Left lung (tissue), 14 donors: ENCODE measurements at places on chromosomes 11 and 22. TPM values are rescaled to one million over a fixed set of nuclear protein-coding genes. Genes with fewer than 3 reads are reported as not detected.

Gene POTEH
- polyA plus RNA-seq: not detected

Gene DTX4
- polyA plus RNA-seq: 65.0 TPM

Gene SYT7
- 8.4 TPM for polyA plus RNA-seq

Gene GP1BB
- polyA plus RNA-seq: 11.1 TPM

Gene MCHR1
- 0.12 TPM for polyA plus RNA-seq

Gene DEUP1
- 1.7 TPM for polyA plus RNA-seq

Gene CARNS1
- 5.0 TPM for polyA plus RNA-seq

Gene LRRN4CL
- 0.32 TPM for polyA plus RNA-seq

Gene CARD18
- polyA plus RNA-seq: not detected

Gene KDM4E
- 0.27 TPM for polyA plus RNA-seq

Gene PKDREJ
- 0.51 TPM for polyA plus RNA-seq

Gene OR52I2
- 0.07 TPM for polyA plus RNA-seq

Gene MUC5B
- polyA plus RNA-seq: 0.18 TPM

Gene MS4A4E
- polyA plus RNA-seq: 3.0 TPM

Gene C11orf65
- 2.3 TPM for polyA plus RNA-seq

Gene DUSP8
- polyA plus RNA-seq: 1.5 TPM

Gene DDX25
- polyA plus RNA-seq: 2.1 TPM

Gene RASSF10
- 13.6 TPM for polyA plus RNA-seq

Gene TENM4
- polyA plus RNA-seq: 5.2 TPM
